ENCODE measurements at places on chromosomes 7 and 10.

DNA sequence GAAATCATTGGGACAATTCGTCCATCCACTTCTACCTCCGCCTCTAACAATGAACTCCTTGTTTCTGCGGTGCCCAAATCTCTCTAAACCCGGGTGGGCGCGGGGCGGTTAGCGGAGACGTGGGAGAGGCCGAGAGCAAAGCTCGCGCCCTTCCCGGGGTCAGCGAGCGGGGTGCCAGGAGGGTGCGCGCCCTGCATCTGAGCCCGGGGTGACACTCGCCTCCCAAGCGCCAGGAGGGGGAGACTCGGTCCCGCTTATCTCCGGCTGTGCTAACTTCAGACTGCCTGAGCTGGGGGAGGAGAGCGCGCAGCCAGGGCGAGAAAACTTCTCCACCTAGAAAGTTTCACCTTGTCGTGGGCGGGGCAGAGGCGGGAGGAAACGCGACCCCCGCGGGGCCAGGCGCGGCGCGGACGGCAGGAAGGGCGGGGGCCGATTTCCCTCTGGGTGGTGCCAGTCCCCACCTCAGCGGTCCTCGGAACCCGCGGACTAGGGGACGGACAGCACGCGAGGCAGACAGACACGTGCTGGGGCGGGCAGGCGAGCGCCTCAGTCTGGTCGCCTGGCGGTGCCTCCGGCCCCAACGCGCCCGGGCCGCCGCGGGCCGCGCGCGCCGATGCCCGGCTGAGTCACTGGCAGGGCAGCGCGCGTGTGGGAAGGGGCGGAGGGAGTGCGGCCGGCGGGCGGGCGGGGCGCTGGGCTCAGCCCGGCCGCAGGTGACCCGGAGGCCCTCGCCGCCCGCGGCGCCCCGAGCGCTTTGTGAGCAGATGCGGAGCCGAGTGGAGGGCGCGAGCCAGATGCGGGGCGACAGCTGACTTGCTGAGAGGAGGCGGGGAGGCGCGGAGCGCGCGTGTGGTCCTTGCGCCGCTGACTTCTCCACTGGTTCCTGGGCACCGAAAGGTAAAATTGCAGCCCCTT lies at the start of gene MET:
Gene MET, plus strand, starts transcription at position 516 of the 915 bp plus-strand sequence. CDS start 26,889 bp downstream, outside the sequence.
- no peak for DNase-seq

DNA sequence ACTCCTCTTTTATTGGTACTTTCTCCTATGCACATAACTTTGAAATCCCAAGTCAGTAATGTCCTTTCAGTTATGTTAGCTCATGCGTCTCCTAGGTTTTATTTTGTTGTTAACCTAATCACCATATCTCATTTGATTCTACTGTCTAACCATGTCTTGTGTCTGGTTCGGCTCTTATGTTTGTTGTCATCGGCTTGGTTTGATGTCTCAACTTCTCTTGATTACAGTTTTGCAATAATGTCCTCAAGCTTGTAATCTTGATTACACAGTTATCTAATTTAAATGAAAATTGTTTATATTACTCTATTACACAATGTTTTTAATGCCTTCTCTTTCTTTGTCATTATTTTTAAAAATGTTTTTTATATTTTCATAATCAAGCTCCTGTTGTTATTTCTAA lies 35.9 kb upstream of the SEMA3A start:
- DNase-seq = no peak

GRCh38 chr10:46234026-46234425 lies 52.8 kb upstream of the ANTXRL start:
- no peak for DNase-seq

DNA sequence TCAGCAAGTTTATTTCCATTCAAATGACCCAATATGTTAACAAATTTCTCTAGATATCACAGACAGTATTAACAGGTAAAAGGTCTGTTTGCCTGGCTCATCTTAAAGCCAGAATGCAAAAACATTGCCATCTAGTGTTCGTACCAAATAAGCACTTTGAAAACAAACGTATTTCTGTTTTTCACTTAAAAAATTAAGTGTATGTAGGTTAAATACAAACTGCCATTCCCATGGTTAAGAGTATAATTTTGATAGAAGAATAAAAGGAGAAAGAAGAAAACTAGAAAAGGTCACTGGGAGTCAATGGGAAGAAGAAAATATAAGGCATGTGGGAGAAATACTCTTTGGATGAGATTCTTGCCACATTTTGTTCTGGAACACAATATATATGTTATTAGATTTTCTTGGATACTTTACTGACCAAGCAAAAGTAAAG lies 51.0 kb downstream of the ORC5 start:
- DNase-seq = no peak

DNA sequence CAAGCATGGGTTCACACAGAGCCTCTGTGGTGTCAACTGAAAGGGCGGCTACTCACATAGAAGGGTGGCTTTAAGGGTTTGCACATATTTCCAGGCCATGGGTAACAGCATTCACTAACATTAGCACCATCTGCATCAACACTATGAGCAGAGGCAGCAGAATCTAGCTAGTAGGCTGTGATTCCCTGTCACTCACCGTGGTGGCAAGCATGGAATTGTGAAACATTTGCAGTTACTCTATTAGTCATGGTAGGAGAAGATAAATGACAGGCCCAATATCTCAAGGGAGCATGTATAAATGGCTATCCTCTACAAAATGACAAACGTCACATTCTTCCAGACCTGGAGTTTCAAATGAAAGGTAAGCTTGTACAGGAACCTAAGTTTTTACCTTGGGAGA lies 32.2 kb upstream of the CUBN start:
- no peak for DNase-seq

- no peak for DNase-seq
Observed at GRCh38 chr10:31299119-31299518, 19.9 kb upstream of the ZEB1 start.

GRCh38 chr7:1055956-1056784 lies 11.8 kb downstream of the GPR146 start:
- no peak for DNase-seq

GRCh38 chr10:24384954-24385353 lies 176.0 kb downstream of the KIAA1217 start:
- DNase-seq = no peak

GRCh38 chr10:5565671-5566581 lies 41.2 kb downstream of the CALML3 start:
- DNase-seq = no peak

GRCh38 chr7:127652333-127653248 lies 597 bp downstream of the SND1 start:
- no peak for DNase-seq

- no peak for DNase-seq
Observed at GRCh38 chr7:37960483-37960882, 40.0 kb downstream of the EPDR1 start.

DNA sequence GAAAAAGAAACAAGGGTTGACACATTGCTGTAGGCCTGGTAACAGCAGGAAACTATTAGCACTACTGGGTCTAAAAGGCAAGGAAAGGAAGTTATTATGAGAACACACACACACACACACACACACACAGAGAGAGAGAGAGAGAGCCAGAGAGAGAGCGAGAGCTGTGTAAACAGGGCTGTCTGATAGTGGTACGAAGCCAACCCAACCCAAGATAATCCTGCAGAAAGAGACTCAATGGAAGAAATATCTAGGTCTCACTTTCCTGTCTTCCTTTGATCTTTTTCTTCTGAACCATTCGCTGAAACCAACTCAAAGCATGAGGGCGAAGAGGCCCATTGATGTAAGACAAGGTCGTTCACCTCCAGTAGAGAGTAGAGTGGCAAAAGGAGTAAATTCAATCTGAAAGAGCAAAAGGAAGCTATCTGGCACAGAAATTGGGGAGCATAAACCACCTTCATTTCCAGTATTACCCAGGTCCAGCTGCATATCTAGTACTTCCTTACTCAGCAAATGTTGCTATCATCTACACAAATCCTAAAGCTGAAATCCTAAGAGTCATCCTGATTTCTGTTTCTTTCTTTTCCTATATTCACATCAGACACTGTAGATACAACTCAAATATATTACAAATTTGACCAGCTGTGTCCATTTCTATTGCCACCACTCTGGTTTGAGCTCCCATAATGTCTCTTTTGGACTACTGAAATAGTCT lies 110.2 kb downstream of the TMEM26 start:
- no peak for DNase-seq

DNA sequence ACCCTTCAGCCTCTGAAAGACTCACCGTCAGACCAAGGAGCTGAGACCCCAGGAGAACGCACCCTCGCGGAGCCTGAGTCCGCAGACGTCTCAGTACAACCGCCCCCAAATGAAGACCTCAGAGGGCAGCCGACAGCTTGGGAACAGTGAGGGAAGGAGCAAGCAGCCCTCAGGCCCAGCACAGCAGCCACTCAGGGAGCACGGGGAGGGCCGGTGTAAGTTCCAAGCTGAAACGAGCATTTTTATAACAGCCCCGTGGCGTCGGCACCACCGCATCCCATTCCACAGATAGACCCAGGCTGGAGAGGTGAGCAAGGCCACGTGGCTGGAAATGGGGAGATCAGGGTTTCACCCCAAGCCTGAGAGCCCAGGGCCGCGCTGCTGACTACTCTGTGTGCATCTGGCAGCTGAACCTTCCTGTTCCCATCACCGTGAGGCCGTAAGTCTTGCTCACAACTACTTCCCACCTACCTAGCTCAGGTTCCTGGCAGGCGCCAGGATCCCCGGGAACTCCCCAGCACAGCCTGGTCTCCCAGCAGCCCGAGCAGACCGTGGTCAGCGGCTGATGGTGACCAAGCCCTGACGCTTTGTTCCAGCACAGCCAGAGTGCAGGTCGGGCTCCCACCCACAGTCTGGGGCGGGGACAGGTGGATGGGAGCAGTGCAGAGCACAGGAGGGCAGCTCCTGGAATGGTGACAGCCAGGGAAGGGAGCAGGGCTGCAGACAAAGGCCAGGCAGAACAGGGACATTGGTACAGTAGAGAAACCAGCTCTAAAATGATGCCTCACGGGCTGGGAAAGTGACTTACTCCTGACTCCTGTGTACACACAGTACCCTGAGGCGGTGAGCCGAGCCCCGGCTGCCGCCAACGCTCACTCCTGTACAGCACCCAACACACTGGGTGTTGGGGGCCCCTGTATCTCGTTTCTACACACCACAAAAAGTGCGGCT lies 6.1 kb upstream of the NOM1 start:
- no peak for DNase-seq

DNA sequence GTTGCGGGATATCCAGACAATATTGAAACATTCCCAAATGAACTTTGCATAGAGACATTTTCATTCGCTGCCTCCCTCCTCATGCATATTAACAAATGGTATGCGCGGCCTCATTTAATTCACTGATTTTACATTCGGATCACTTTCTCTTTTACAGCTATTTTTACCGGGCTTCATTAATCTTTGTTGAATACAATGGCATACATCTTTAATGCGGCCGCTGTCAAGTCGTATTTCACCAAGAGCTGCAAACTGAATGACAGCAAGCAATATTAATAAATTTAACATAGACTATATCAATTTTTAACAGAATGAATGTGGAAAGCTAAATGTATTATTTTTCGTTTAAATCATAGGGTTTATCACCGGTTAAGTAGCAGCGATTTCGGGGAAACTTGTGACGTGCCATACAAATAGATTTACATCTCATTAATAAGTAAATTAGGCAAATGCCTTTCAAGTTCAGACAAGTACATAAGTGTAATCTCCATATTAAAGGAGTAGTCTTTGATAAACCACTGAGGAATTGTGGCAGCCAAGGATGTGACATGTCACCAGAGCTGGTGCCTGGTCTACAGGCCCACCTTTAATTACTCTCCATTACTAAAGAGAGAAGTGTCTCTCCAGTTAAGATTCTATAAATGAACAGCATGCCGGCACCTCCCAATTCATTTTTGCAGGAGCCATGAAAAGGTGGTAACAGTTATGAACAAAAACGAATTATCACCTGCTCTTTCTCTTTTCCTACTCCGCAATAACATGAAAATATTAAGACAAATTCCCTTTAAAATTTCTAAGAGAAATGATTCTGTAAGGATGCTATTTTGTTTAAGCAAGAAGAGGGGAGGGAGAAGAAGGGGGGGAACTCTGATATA lies 568.9 kb upstream of the MKI67 start:
- no peak for DNase-seq

DNA sequence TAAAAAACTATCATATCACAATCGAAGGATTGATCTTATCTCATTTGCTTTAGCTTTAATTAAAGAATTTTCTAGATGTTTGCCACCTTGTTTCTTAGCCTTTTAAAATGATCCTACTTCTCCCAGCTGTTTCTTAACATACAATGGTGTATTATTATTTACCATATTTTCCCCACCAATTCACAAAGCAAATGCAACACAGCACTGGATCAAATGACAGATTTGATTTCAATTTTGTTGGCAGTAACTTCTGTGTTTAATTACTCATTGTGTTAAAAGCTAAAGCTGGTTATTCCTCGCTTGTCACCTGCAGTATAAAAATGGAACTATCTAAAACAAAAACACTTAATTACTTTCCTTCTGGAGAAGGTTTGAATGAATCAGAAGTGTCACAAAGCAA lies 19.6 kb downstream of the SVIL start:
- no peak for DNase-seq

DNA sequence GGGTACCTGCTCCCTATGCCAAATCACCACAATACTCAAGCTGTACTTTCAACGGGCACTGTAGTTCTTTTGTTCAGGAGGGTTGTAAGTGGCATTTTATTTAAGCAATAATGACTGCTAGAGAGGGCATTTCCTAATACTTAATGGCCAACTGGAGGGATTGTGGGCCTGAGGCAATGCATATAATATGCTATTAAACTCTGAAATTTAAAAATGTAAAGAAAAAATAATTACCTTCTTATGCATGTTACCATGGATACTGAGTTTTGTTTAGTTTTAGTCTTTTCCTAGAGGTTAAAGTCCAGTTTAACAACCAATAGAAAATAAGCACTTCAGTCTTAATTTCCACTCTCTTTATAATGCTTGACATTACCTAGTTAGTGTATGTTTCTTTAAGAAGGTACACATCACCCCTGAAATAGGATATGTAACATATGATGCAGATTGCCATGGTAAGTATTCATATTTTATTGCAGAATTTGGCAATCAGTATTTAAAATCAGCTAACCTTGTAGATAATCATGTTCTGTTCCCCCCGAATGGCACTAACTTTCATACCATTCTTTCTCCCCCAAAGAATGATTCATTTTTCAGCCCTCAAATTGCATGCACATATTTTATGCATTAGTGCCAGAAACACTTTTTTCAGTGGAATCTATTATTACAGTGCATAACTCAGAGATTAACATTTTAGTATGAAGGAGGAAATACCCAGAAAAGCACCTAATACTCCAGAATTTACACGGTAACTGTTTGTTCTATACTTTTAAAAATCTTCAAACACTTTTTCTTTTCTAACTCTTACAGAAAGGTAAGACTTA lies 90.3 kb upstream of the ZNF438 start:
- no peak for DNase-seq

DNA sequence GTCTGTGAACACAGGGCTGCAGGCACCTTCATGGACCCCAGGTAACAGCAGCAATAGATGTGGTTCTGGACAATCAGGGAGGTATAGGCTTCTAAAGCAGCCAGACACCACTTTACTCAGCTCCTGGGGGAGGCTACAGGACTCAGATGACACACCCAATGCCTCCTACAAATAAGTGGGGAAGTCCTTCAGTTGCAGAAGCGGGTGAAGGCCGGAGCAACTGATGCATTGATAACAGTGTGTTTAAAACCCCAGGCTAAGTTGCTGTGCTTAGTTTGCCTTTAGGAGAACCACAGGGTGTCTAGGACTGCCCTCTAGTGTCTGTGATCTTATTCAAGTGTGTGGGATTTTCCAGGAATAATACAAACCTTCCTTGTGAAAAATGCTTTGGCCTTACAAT lies 5.9 kb upstream of the ITGA8 start:
- no peak for DNase-seq

GRCh38 chr10:99920486-99920885 lies 89.3 kb downstream of the DNMBP start:
- no peak for DNase-seq

- no peak for DNase-seq
Observed at GRCh38 chr7:112790586-112791003, 402 bp upstream of the TMEM168 start.

GRCh38 chr7:112201411-112201810 lies 4.8 kb downstream of the DOCK4 start:
- DNase-seq = no peak

All from omental fat pad (tissue), 4 donors.